ENCODE measurements at places on chromosomes 11 and 22. TPM values are rescaled to one million over a fixed set of nuclear protein-coding genes. Genes with fewer than 3 reads are reported as not detected.

DNA sequence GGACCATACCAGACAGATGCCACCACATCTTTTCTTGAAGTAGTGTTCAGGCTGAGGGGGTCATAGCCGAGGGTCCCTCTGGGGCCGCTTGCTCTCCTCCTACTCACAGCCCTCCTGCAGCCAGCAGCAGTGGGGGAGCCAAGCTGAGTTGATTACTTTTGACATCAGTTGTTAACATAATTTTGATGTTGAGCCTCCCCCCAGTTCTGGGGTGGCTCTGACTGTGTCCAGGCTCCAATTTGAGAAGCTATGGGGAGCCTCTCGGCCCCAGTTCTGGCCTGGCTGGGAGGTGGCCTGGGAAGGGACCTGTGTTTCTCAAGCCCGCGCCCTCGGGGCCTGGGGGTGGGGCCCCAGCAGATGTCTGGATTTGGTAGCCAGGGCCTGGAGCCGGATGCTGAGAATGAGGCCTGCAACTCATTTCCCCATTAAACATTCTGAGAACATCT is 47.9 kb downstream of the KCNQ1OT1 start:
- DNase-seq, result no peak

DNA sequence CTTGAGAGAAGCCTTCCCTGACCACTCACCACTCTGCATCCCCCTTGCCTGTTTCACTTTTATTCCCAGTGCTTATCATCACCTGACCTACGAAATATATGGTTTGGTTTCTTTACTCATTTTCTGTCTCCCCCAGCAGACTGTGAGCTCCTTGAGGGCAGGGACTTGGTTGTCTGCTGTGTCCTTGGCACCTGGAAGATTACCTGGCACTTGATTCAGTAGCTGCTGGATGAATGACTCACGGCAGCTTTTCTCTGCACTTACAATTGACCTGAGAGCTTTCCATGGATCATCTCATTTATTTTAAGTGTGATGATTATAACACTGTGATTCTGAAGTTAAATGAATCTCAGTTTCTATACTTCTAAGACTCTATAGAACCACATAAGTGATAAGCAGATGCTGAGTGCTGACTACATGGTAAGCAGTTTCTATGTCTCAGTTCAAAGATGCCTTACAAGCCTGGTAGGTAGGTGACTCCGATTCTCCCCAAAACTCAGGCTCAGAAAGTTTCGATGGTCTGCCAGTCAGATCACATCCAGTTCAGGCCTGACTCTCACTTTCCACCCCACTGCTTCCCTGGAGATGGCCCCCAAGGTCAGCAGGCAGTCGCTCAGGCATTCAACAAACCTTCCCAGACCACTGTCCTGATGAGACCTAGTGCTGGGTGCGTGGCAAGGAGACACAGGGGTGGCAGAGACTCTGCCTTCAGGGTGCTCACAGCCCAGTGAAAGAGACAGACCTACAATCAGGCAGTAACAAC is 11.6 kb downstream of the IL2RB start:
- no peak for DNase-seq

GRCh38 chr22:45497351-45498145 is 5.1 kb upstream of the FBLN1 start:
- no peak for DNase-seq

DNA sequence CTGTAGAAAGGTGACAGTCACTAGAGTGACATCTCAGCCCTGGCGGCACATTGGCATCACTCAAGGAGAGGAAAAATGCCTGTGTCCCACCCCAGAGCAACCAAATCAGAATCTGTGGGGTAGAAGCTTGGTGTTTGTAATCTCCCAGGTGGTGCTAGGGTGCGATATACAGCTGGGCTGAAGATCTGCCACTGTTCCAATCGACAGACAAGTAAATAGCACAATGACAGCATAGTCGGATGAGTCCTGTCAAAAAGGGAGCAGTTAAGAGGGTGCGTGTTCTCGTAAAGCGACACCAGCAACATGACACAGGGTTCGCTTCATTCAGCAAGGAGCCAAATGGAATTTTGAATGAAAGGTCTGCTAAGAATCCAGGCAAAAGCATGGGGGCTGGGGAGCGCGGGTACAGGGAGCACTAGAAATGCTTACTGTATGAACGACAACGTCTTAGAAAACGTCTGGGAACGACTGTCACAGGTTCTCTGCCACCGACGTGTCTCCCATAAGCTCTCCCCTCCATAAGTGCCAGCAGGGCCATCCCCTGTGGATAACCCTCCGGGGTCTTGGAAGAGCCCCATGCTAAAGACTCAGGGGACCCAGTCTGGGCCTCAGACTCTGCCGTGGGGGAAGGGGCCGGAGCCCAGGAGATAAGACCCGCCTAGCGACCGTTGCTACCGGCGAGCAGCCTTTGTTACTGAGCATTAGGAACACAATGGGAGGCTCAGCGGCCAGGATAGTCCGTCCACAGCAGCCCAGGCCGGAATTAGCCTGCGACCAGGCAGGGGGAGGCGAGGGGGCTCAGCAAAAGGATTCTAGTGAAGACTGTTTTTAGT is 20.8 kb downstream of the ADA2 start:
- no peak for DNase-seq

DNA sequence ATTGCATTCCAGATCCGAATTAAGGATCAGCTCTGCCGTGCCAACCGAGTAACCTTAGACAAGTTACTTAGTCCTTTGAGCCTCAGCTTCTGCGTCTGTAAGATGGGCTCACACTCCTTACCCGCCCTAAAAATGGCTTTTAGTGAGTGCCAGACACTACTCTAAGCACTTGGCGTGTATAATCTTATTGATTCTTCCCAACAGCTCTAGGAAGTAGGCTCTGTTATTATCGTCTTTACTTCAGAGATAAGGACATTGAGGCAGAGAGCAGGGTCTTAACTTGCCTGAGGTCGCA is 21.7 kb upstream of the ROBO3 start:
- no peak for DNase-seq

GRCh38 chr11:8793114-8793777 is 110.7 kb downstream of the RPL27A start:
- DNase-seq, result no peak

ACTN3 gene
- total RNA-seq, result 0.13 TPM

OR8A1 gene
- total RNA-seq, result not detected

PTGDR2 gene
- not detected for total RNA-seq

CRYBA4 gene
- total RNA-seq, result not detected
